ENCODE measurements at places on chromosomes 3 and 15.

DNA sequence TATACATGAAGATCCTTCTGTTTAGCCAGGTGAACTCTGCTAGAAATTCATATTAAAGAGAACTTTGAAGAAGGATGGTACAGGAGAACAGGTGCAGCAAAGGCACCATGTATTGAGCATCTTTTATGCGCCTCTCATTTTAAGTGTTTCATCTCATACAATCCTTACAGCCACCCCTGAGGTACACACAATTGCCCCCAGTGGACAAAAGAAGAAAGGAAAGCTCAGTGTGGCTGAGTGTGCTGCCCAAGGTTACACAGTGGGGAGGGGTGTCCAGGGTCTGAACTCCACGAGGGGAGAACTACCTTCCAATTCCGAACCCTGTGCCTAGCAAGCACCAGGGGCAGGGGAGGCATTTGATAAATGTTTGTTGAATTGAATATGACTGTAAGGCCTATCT lies 98.6 kb downstream of the MECOM start:
- DNase-seq = no peak

DNA sequence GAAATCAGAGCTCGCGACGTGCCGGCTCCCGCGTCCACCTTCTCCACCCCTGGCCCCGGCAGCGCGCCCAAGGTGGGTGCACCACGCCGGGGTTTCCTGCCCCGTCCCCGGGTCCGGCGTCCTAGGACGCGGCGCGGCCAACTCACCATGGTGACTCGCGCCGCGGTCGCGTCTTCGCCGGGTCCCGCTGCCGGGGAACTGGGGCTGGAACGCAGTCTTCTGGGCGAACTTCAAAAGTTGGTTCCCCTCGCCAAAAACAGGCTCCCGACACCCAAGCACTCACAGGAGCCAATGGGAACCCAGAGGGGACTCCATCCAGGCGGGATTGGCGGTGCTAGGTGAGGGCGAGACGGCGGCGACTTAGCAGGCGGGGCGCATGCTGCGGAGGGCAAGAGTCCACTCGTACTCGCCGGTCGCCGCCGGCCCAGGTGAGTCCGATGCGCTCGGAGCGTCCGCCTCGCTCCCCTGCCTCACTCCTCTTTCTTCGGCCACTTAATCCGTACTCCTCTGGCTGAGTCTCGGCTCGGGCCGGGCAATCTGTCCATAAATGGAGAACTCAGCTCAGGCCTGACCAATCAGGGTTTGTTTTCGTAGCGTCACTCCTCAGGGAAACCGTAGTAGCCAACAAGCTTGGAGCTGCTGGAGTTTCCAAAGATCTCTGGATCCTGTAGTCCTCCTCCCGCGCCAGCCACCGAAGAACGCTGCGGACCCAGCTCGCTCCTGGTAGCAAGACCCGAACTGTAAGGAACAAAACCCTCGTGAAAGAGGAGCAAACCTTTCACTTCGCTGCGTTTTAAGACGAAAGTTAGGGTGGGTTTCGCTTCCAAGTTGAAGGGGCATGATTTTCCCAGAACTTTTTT lies at the start of gene MYO1E:
MYO1E (minus strand) TSS at position 520 of the 860 bp plus-strand sequence; CDS start at position 149, 371 bp downstream.
- peak; percentile 59 for DNase-seq

- DNase-seq = no peak
These were observed 36.9 kb downstream of the SUCLG2 start for GRCh38 chr3:67617518-67617917.

DNA sequence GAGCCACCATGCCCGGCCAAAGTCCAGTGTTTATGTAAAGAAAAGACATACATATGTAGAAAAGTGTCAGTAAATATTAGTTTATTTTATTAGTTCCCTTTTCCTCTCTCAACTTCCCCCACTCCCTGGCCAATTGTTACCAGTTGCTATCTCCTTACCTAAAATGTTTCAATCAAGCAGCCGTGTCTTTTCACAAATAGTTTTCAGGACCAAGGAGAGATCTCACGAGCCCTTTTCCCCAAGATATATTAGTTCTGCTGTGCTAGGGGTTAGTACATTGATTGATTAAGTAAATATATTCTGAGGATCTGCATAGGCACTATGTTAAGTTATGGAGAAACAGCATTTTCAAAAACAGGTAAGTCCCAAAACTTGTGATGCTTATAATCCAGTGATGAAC lies 87.4 kb downstream of the ZIC4 start:
- no peak for DNase-seq

DNA sequence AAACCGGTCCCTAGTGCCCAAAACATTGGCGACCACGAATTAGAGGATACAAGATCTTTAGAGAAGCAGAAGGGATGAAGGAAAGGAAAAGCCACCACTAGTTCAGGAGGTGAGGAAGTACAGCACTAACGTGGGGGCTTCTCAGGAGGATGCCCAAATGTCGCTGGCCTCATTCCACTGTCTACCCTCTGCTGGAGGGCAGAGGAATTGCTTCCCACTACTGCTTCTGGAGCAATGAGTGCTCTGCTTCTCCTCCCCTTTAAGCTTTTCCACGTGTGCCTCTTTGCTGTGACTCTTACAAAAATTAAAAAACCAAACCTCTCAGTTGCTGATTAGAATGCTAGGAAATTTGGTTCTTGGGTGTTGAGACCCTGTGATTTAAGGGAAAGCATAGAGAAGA lies 281.3 kb downstream of the CLSTN2 start:
- DNase-seq = no peak

- DNase-seq = peak; percentile 28
These were observed 213.8 kb downstream of the RPLP1 start for GRCh38 chr15:69666441-69666882.

DNA sequence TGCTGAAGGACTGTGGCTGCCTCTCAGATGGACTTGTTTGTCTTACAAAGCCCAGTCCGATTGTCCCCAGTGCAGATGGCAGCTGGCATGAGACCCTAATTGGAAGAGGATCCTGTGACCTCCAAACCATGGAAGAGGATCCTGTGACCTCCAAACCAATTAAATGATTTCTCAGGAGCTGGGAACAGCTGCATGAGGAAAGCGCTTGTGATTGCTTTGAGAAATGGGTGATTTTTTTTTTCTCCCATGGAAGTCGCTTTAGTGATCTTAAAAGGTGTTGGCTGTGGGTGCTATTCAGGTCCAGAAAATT lies 68.4 kb upstream of the LARS2 start:
- no peak for DNase-seq

DNA sequence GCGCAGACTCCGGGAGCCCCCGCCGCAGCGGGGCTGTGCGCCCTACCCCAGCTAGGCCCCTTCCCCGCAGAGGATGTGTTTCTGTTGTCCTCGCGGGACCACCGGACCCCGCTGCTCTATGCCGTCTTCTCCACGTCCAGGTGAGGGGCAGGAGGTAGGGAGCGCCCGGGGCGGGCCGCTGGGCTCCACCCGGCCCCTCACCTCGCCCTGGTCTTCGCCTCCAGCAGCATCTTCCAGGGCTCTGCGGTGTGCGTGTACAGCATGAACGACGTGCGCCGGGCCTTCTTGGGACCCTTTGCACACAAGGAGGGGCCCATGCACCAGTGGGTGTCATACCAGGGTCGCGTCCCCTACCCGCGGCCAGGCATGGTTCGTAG lies 4.7 kb downstream of the SEMA3B start:
- no peak for DNase-seq

DNA sequence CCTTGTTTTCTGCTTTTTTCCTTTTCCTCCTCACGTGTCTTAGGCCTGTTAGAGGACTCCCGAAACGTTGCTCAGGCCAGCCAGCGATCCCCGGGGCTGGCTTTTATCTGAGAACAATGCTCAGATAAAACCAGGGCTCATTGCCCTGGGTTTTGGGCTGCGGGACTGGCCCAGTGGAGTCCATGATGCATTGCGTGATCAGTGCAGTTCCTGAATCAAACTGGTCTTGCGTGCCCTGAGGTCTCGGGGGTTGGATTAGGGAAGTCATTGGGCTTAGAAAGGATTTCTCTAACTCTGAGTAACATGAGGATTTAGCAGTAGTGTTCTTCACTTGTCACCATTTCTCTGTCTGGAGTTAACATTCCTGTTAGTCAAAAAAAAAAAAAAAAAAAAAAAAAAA lies 66.3 kb downstream of the CCR1 start:
- no peak for DNase-seq

- no peak for DNase-seq
These were observed 3.7 kb downstream of the EFCC1 start for GRCh38 chr3:129004639-129005295.

GRCh38 chr3:43913036-43913948 lies 222.6 kb downstream of the ABHD5 start:
- no peak for DNase-seq

DNA sequence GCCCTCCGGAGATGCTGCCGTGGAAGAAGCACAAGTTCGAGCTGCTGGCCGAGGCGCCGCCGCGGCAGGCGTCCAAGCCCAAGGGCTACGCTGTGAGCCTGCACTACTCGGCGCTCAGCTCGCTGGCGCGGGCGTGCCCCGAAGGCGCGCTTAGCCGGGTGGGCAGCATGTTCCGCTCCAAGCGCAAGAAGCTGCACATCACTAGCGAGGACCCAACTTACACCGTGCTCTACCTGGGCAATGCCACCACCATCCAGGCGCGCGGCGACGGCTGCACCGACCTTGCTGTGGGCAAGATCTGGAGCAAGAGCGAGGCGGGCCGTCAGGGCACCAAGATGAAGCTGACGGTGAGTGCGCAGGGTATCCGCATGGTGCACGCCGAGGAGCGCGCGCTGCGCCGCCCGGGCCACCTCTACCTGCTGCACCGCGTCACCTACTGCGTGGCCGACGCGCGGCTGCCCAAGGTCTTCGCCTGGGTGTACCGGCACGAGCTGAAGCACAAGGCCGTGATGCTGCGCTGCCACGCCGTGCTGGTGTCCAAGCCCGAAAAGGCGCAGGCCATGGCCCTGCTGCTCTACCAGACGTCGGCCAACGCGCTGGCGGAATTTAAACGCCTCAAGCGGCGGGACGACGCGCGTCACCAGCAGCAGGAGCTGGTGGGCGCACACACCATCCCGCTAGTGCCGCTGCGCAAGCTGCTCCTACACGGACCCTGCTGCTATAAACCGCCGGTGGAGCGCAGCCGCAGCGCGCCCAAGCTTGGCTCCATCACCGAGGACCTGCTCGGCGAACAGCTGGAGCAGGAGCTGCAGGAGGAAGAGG lies 1.3 kb downstream of the FAM43A start:
- DNase-seq = peak; percentile 23

- peak; percentile 52 for DNase-seq
These were observed 265.9 kb downstream of the SHQ1 start for GRCh38 chr3:72582211-72582878.

DNA sequence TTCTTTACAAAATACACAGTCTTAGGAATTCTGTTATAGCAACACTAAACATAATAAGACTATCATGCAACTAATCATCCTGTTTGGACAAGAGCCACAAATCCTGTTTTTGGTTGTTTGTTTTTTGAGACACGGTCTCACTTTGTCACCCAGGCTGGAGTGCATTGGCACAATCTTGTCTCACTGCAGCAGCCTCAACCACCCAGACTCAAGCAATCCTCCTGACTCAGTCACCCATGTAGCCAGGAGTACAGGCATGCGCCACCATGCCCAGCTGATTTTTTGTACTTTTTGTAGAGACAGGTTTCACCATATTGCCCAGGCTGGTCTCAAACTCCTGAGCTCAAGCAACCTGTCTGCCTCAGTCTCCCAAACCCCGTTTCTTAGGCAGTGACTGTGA lies 28.3 kb downstream of the NEDD4 start:
- no peak for DNase-seq

DNA sequence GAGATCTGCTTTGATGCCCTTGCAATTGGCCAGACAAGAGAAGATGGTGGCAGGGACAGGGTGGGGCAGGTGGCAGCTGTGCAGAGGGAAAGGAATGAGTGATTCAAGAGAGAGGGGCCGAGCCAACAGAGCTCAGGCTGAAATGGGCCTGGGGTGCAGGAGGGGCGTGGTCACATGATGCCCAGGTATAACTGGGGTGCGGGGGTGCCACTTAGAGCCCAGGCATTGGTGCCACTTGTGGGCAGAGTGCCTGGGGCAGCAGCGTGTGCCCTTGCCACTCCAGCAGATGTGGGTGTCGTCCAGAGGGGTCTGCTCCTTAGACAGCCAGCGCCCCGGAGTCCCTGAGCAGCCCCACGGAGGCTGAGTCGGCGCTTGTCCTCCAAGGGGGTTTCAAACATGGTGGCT lies 88.7 kb downstream of the PLXNA1 start:
- no peak for DNase-seq

DNA sequence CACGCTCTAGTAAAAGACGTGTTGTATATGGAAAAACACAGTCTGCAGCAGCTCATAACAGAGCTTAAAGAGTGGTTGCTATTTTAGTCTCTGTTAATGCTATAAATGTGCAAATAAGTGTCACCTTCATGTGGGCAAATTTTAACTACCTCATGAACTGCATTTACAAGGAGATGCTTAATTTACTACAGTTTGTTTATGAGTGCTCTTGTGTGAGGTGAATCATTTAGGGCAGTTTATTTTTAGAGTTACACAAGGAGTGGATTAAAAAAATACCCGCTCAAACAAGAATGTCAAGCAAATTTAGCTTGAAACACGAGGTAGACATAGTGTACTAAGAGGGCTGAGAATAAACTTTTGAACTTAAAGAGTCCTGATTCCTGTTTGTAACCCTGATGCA lies 579.0 kb downstream of the MFSD1 start:
- DNase-seq = no peak

DNA sequence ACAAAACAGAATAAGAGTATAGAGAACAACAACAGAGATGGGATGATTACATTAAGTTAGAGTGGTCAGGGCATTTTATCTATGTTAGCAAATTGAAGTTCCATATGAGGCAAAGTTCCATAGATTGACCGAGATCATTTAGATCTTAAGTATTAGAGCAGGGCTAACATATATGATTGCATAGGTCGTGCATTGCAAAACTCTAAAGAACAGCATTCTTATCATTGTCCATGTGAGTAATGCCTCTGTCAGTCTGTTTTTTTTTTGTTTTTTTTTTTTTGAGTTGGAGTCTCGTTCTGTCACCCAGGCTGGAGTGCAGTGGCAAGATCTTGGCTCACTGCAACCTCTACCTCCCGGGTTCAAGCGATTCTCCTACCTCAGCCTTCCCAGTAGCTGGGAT lies 341.7 kb upstream of the KCNH8 start:
- no peak for DNase-seq

DNA sequence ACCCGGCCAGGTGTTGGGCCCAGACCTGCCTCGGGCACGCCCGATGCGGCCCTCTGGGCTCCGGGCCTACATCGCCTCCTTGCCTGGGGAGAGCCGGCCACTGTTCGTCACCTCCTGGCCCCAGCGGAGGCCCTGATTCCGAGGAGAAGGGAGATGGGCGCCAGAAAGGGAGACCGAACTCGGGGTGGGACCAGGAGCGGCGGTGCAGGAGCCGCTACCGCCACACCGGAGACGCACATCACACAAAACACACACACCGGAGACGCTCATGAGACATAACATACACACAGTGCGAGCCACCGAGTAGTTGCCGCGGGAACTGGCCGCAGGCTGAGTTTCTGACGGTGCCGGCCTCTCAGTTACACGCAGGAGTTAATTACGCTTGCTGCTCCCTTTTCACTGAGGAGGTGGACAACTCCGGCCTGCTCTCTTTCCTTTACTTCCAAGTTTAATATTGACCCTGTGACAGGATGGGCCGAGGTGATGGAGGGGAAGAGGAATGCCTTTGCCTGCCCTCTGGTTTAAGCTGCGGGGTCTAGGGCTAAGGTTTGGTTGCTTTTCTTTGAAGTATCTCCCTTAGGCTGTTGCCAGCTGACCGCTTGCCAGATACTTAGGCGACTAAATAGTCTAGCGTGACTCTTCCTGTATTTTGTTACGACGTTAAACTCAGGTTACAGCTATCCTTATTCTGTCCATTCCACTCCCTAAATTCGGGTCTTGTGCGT lies 570 bp downstream of the PCNP start:
- peak; percentile 49 for DNase-seq

Data from stimulated activated naive B cell treated with anti-CD40 and anti-IgM and Interleukin-4, amounts not matched to agents 10 μg/mL and 1 μg/mL and 100 μg/mL, for 72 hours (primary cell).